MV-4-11 (cell line): ENCODE measurements at places on chromosomes 13 and 19.

DNA sequence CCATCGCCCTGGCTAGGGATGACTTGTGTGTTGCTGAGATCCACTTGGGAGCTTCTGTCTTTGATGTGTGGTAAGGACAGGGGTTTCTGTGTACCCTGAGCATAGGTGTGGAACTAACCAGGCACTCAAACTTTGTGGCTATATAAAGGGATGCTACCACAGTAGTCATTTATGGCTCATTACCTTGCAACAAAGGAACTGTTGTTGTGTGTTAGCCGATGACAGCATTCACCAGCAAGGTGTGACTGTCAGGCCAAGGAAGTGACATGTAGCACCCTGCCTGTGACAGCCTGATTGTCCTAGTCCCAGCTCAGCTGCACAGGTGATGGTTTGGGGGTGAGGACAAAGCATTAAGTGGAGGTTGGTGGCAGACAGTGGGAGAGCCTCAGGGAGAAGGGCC is 73.6 kb downstream of the COG3 start:
- DNase-seq, result no peak

DNA sequence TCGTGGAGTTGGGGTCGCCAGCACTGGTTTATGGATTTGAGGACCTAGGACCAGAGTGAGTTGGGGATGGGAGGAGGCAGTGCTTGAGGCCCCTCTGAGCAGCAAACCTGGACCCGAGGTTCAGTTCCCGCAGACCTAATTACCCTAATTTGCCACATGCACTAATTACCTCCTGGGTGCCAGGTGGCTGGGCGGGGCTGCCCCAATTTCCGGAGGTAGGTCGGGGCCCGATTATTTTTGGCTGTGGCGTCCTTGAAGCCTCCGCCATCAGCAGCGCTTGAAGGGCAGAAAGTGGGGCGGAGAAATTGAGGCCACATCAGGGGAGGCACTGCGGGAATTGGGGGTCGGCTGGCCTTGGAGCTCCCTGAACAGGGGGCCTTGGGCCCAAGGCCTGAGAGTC is 5.9 kb upstream of the HOMER3 start:
- no peak for DNase-seq

GRCh38 chr19:47323872-47324271 is 8.1 kb upstream of the C5AR2 start:
- DNase-seq, result no peak

DNA sequence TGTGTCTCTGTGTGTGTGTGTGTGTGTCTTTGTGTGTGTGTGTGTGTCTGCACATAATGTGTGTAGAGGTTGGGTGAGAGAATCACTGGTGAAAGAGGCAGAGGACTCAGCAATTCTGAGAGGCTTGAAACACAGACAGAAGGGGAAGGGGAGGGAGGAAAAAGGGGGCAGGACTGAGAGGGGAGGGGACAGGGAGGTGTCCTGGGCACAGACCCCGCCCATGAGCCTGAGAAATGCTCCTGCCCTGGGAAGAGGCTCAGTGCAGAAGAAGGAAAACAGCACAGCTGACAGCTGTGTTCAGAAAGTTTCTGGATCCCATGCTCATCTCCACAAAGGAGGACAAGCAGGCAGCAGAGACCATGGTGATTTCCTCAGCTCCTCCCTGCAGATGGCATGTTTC is 59.1 kb upstream of the CEACAM8 start:
- DNase-seq, result no peak

DNA sequence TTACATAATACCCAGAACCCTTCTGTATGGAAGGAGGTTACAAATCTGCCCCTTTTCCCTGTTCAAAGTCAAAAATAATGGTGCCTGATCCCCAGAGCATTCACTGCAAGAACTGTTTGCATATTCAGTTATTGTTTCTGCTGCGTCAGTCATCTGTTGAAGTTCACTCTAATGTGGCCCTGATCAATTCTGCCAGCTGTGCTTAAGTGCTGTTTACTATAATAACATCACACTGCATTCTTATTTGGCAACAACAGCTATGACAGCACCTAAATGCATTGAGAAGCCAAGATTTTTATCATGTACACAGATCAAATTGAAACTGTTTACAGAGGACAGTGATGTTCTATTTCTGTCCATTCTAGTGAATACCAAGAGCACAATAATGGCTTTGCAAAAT is 115.9 kb downstream of the DACH1 start:
- no peak for DNase-seq

- DNase-seq, result no peak
Measured at GRCh38 chr19:2041433-2041682, 9.7 kb downstream of the MKNK2 start.

GRCh38 chr19:861756-862580 is 2.5 kb downstream of the CFD start:
- DNase-seq, result peak; percentile 78

- DNase-seq, result peak; percentile 70
Measured at GRCh38 chr19:51552996-51553725, 17.9 kb upstream of the ZNF175 start.

DNA sequence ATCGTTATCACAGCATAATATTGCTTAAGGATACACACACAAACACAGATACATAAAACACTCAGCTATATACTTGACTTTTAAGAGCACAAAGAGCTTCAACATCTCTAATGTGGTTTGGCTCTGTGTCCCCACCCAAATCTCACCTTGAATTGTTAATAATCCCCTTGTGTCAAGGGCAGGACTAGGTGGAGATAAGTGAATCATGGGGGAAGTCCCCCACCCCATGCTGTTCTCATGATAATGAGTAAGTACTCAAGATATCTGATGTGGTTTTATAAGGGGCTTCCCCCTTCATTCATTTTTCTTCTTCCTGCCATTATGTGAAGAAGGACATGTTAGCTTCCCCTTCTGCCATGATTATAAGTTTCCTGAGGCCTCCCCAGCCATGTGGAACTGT is 481.4 kb downstream of the PCDH9 start:
- no peak for DNase-seq

GRCh38 chr13:21218351-21219035 is 42.0 kb downstream of the MRPL57 start:
- peak; percentile 98 for DNase-seq

- DNase-seq, result peak; percentile 38
Measured at GRCh38 chr13:48578516-48579164, 45.8 kb upstream of the RCBTB2 start.

DNA sequence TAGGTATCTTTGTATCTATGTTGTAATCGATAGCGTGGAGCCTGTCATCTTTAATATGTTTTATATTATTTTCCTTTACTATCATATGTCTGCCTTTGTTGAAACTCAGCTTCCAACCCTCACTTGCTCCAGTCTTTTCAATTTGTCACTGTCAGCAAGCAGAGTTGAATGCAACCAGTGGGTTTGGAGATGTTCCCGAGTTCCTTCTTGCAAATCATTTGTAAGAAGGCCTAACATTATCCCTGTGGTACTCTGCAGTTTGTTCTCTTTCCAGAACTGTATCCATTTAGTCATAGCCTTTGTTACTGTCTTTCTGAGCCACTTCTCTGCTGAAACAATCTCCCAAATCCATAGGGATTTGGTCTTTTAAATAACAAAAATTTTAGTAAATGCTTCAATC is 41.8 kb downstream of the RNASEH2B start:
- no peak for DNase-seq

- no peak for DNase-seq
Measured at GRCh38 chr19:34224996-34225658, 29.2 kb upstream of the GARRE1 start.

- peak; percentile 24 for DNase-seq
Measured at GRCh38 chr13:89695343-89696257, 1651.9 kb upstream of the MIR17HG start.

DNA sequence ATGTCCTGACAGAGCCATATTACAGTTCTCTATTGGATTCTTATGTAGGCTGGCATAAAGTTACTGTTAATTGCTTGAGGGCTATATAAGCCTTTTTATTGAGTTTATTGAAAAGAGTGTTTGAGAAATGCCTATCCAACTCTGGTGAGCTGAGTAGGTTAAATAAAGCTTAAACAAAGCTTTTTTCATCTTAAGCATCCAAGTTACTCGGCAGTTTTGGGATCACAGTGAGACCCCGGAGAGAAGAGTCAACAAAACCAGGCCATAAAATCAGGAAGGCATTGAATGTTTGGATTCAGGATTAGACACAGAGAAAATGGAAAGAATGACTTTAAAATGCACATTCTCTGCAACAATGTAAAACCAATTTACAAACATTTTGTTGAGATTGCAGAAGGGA is 588.5 kb downstream of the DACH1 start:
- DNase-seq, result no peak

GRCh38 chr13:28468023-28468915 is 26.7 kb downstream of the FLT1 start:
- peak; percentile 100 for DNase-seq

DNA sequence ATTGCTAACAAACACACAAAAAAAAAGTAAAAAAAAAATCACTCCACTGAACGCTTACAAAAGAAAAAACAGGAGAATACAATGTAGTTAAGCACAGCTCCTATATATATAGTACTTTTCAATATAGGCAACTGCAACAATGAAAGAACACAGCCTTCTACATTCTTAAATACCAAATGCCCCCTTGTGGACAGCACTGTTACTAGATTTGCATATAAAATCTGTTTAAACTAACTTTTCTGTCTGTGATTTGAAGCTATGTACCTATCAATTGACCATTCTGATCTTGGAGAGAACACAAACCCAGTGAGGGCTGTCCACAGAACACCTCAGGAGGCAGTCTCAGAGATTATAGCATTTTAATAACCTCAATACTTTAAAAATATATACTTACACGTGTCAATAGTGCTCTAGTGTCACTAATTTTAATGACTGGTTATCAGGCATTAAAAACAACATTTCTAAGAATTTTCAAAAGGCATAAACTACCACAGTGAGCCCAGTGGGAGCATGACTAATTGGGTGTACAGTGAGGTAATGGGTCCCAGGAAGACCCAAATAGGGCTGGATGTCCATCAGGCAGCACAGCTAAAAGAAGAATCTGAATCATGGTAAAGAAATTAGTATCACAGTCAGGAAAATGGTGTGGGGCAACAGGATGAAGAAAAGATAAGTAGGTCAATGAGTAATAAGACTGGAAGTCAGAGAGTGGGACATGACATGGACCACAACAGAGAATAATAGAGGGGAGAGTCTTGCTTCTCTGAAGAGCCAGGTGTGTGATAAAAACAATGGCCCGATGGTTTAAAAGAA is 22.2 kb downstream of the CCDC169 start:
- DNase-seq, result peak; percentile 31

- no peak for DNase-seq
Measured at GRCh38 chr19:13119627-13120026, 1.6 kb downstream of the NACC1 start.

DNA sequence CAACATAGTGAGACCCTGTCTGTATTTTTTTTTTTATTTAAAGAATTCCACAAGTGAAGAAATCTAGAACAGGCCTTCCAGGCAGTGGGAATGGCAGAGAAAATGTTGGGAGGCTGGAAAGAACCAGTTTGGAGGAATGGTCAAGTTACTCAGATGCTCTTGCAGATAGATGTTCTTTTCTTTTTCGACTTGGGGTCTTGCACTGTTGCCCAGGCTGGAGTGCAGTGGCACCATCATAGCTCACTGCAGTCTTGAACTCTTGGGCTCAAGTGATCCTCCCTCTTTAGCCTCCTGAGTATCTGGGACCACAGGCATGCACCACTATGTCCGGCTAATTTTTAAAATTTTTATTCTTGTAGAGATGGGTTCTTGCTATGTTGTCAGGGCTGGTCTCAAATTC is 662 bp downstream of the C5AR1 start:
- no peak for DNase-seq

DNA sequence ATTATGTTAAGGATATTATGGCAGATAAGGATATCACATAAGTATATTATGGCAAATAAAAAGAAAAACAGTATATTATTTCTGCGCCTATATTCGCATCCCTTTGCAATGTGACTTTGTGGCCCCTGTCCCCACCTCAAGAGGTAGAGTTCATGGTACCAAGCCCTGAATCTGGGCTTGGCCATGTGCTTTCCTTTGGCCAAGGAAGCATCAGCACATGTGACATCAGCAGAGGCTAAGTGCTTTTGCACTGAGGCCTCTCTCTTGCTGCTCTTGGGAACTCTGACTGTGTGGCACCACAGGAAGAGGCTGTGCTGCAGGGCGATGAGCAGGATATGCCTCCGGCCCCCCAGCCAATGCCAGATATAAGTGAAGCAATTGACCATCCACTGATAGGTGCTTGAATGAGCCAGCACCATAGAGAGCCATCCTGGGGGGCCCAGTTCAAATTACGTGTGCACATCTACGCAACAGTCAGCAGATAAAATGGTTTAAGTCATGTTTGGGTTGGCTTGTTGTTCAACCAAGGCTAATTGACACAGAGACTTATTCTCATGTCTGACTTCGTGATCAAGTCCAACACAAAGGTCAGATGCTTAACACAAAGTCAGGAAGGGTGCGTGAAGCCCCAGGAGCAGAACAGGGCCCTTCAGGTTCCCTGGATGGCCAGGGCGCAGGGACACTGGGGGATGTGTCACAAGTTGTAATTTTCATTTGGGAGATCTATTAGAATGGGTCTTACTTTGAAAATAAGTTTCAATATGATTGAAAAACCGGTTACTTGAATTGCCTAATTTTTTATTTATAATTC is 173.3 kb downstream of the COL4A1 start:
- DNase-seq, result no peak

- no peak for DNase-seq
Measured at GRCh38 chr13:79621902-79622301, 140.9 kb downstream of the NDFIP2 start.

- DNase-seq, result no peak
Measured at GRCh38 chr13:36959456-36960116, 39.5 kb upstream of the SMAD9 start.

DNA sequence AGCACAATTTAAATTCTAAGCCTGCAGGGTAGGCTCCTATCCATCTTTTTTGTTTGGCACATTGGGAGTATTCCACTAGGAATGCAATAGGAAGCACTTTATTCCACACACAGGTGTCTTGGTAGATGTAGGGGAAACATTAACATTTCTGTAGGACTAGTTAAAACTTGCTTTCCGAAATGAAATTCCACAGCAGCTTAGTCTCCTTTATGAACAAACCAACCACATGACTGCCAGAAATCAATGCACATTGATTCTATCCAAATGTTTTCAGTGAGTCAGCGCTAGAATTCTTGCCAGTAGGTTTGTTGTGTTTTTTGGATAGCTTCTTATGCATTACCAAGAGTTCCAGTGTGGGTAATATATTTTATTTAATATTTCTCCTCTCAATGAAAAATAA is 207.9 kb upstream of the CSNK1A1L start:
- no peak for DNase-seq

GRCh38 chr19:57552432-57552831 is 7.2 kb downstream of the ZNF550 start:
- no peak for DNase-seq

DNA sequence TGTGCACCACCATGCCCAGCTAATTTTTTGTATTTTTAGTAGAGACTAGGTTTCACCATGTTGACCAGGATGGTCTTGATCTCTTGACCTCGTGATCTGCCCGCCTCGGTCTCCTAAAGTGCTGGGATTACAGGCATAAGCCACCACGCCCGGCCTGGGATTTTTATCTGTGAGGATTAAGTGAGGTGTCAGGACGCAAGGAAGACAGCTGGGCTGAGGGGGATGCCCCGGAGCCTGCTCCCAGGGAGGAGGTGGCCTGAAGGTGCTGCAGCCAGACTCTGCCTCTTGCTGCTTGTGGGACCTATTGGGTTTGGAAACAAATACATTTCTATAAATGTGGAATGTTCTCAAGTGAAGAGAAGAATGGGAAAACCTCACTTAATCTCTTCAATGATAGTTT is 131.6 kb downstream of the OLFM4 start:
- no peak for DNase-seq
